ENCODE measurements at places on chromosomes 7 and 10. TPM values are rescaled to one million over a fixed set of nuclear protein-coding genes. Genes with fewer than 3 reads are reported as not detected.

GRCh38 chr10:46037107-46037825, 6.8 kb upstream of the NCOA4 start:
- DNase-seq: no peak

ACTL6B gene
- not detected for total RNA-seq

DNA sequence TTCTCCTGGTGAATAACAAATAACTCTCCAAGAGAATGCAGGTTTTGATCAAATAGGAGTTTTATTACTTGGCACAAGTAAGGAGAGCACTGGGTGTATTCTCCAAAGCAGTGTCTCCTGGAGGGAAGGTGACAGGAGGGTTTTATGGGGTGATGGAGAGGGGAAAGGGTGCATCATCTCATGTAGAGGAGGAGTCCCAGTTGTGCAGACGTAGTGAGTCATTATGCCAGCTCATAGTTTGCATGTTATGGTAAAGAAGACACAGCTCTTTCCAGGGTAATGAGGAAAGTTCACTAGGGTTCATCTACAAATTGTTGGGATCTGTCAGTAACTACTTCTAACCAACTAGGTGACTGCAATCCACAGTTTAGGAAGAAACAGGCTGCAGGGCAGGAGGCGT, 347.9 kb upstream of the MEOX2 start:
- no peak for DNase-seq

DNA sequence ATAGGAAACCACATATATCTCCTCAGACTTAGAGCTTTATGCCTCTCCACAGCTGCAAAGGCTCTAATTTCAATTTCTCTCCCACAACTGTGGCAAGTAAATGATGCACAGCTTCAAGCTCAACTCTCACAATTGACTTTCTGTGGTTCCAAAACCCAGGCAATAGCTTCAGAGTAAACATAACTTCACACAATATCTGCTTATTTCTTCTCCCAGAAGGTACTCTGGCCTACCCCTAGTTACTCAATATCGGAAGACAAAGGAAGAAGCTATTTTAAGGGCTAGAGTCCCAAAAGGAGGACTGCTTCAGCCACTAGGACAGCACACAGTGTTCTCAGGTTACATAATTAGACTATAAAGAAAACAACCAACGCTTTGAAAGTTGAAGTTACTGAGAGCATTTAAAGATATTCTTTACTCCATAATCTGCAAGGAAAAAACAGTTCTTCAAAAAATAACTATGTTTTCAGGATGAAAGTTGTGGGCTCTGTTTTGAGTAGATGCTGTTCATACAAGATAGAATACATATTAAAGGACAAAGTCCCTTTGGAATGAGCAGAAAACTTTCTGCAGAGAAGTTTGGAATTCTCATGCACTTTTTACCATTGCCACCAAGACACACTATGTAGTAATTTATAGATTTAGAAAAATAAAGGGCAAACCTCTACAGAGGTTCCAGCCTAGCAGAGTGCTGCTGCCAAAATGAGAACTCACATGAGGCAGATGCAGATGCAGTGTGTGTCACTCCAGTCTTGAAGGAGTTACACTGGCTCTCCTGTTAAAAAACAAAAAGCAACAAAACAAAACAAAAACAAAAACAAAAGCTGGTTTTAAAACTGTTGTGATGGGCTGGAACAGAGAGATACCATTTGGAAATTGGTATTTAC, 81.8 kb downstream of the NT5C2 start:
- DNase-seq: no peak

GRCh38 chr10:8365935-8366911, 311.7 kb downstream of the GATA3 start:
- DNase-seq: no peak

DNA sequence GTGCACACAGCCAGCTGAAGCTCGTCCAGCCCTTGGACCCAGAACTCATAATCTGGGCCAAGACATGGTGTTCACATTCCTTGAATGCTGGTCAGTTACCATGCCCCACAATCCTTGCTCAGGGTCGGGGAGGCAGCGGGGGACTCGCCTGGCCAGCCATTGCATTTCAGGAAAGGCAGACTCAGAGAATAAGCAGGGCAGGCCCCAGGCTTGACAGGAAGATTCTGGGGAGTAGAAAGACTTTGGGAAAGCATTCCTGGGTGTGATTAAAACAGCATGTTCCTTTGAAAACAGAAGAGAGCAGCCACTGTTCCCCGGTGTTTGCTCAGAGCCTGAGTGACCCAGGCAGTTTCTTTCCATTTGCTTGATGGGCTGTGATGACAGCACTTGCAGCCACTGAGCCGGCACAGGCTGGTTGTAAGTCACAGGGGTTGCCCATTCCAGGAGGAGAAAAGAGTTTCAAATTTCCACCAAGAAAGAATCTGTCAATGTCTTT, 473.7 kb downstream of the TYW1 start:
- DNase-seq: no peak

DNA sequence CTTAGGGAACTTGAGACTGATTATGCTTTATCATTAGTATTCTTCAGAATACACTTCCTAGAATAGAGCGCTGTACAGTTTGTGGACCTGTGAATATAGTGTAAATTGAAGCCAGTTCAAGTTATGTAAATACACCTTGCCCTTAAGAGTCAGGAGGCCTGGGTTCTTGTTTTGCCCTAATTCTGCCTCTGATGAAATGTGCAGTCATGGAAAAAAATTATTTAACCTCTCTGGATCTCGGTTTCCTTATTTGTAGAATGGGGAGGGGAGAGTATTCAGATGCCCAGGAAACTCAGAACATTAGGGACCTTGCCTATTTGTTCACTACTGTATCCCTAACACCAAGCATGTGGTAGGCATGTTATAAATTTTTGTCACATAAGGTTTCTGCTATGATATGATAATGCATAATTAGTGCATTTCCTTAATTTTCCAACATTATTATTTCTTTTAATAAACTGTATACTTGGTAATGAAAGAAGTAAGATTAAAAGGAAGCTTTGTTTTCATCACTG, 1.3 kb downstream of the EXOC6 start:
- DNase-seq: no peak

DNA sequence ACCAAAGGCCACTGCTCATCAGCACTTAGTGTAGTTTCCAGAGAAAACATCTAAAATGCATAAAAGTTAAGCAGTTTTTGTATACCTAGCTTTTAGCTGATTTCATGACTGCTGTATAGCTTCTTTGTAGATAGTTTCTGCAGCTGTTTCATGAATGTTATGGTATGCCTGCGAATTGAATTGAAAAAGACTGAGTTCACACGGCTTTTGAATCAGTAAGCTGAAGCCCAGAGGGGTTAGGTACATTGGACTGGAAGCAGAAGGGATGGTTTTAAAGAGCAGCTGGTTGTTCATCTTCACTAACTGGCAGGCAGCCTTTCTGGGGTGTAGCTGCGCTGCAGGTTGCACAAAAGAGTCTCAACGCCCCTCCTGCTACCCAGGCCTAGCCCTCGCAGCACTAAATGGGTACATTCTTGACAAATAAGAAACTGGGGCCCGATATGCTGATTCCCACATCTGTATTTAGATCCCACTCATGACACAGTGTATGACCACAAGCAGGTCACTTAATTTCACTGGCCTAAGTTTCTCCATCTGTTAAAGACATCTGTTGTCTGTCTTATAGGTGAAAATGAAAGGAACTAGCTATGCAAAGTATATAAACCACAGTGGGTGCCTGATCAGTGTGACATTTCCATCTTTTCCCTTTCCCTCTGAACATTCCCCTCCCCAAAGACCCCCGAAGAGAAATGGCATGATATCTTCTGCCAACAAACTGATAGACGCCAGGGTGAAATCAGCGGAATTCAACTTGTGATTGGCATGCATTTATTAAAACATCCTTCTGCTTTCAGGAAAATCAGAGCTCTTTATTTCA, 85.9 kb upstream of the AGBL3 start:
- DNase-seq: no peak

DNA sequence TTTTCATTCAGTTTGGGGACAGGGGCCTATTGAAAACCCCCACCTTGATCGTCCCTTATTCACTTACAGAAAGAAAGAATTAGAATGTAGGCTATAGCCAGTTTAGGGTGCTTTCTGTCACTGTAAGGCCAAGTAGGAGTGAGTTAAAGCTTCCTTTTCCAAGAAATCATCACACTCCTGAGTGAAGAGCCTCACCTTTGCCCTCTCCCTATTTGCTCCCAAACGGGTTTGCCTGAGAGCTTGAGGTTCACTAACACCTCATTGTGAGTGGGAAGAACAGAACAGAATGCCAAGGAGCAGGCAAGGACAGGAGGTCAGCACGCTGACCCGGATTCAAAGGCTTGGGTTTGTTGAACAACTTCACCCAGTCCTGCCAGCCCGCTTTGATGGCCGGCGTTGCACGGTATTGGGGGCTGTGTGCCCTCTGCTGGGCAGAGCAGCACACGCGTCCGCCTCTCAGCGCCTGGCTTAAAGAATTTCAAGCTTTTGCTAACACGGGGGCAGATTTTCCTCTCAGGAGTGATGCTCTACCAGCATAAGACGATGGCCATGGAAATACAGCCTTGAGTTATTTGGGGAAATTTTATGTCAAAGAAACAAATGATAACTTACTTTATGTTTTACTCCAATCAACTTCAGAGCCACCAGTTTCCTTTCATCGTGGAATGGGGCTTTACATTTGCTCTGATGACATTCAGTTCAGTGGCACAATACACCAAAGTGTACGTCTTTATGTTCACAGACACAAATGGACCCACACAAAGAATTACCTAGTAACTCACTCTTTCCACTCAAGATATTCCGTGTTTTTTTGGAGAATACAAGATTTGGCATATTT, 470.0 kb downstream of the SUGCT start:
- no peak for DNase-seq

DNA sequence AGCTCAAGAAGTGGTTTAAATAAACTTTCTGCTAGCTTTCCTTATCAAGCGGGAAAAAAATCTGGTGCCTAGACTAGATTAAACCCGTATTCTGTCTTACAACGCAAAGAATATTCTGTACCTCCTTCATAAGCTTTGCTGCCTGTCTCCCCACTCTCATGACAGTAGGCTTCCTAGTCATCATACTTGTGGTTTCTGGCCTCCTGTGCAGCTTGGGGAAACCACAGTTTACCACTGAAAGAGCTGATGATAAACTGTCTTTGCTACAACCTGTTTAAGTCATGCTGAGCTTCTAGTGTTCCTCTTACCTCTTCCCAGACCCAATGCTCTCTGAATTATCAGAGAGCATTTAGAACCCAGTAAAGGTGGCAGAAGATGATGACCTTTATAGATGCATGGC, 55.0 kb downstream of the PODXL start:
- no peak for DNase-seq

SEM1 gene
- total RNA-seq: 83.5 TPM

DNA sequence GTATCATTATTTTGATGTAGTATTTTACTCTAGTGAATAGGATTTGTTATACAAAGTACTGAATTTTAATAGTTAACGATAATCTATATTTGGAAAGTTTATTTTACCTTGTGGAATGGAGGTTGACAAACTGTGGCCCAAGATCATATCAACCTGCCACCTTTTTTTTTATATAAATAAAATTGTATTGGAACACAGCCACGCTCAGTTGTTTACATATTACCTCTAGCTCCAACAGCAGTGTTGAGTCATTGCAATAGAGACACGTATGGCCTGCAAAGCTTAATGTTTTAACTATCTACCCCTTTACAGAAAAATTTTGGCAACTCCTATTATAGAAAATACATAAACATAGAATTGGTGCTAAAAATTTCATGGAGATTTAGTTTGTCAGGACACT, 239.3 kb downstream of the THSD7A start:
- DNase-seq: no peak

- DNase-seq: no peak
Observed at GRCh38 chr7:143299346-143299745, 11.2 kb downstream of the CASP2 start.

GRCh38 chr10:73039635-73040034, 57.0 kb downstream of the P4HA1 start:
- DNase-seq: no peak

DNA sequence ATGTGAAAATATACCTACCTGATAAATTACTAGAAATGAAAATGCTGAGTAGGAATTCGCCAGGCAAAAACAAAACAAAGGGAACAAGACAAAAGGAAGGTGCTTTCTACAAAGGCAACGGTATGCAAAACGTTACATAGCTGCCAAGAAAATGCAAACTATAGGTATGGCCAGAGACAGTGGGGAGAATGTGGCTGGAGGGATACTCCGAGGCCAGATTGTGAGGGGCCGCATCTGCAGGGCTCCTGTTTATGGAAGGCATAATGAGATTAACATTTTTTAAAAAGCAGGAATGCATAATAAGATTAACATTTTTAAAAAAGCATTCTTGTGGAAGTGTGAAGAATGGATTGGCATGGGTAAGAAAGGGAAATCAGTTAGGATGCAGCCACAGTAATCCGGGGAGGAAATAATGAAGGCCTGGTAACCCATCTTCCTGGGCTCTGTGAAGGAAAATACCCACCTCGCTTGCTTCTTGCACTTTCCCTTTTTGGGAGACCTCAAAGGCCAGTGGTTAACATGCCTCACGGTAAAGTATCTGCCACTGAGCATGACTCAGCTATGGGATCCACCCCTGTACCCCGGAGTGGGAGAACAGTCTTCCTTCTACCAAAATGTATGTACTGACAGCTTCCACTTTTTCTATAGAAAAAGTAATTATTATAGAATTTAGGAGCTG, 145.8 kb upstream of the LRRN3 start:
- no peak for DNase-seq

RASA4 gene
- total RNA-seq: 24.0 TPM

H2BK1 gene
- total RNA-seq: not detected

PILRA gene
- total RNA-seq: 6.8 TPM

GRCh38 chr10:80157561-80157960, 25.0 kb downstream of the PLAC9 start:
- no peak for DNase-seq

All from natural killer cell treated with Interleukin-12 subunit alpha and Interleukin-12 subunit beta and Interleukin-15 and Interleukin-18, amount 100 ng/mL, for 72 hours (primary cell).